ENCODE measurements at places on chromosomes 13 and 19.
A peak's percentile ranks its signal among the peaks of the same experiment; 100 is the strongest.

GRCh38 chr13:52361225-52361624, 44.7 kb downstream of the THSD1 start:
- no peaks in the 10 kb centered on the region for H3K4me1 ChIP-seq
- DNase-seq, result no peak
- H3K27ac ChIP-seq, result no peak overlapping the region

GRCh38 chr19:20840371-20840770, 64.3 kb downstream of the ZNF66 start:
- no peak for DNase-seq
- H3K36me3 ChIP-seq, result peaks cover 27% of the 10 kb centered on the region
- H3K4me1 ChIP-seq, result no peaks in the 10 kb centered on the region
- no peak overlapping the region for H3K27ac ChIP-seq

DNA sequence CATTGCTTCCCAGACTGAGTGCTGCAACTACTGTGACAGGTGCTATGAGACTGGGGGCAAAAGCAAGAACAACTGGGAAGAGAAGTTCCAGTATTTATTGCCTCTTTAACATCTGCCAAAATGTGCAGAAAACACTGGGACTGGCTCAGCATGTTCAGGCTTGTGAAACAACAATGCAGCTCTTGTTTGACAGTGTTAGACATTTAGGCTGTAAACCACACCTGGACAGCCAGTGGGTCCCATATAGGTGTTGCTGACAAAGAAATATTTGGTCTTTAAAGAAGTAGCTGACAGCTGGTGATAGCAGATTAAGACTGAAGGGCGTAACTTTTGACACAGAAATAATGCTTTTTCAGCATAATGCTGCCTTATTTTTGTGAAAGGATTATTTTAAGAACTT, 88.1 kb downstream of the STOML3 start:
- no peak overlapping the region for H3K4me3 ChIP-seq
- DNase-seq, result no peak
- no peaks in the 10 kb centered on the region for H3K4me1 ChIP-seq
- no peaks in the 10 kb centered on the region for H3K36me3 ChIP-seq
- H3K27me3 ChIP-seq, result no peaks in the 10 kb centered on the region
- H3K27ac ChIP-seq, result no peak overlapping the region

GRCh38 chr19:5718579-5719273, 1.2 kb downstream of the LONP1 start:
- H3K27me3 ChIP-seq, result no peaks in the 10 kb centered on the region
- H3K27ac ChIP-seq, result no peak overlapping the region
- DNase-seq, result no peak
- H3K4me3 ChIP-seq, result peak overlapping the region; percentile 97
- H3K4me1 ChIP-seq, result peaks cover 5% of the 10 kb centered on the region
- H3K36me3 ChIP-seq, result peaks cover 31% of the 10 kb centered on the region

GRCh38 chr13:110877737-110878258, 37.1 kb downstream of the ANKRD10 start:
- peaks cover 3% of the 10 kb centered on the region for H3K4me1 ChIP-seq
- peaks cover 8% of the 10 kb centered on the region for H3K36me3 ChIP-seq
- no peak overlapping the region for H3K27ac ChIP-seq
- H3K4me3 ChIP-seq, result no peak overlapping the region
- DNase-seq, result no peak

DNA sequence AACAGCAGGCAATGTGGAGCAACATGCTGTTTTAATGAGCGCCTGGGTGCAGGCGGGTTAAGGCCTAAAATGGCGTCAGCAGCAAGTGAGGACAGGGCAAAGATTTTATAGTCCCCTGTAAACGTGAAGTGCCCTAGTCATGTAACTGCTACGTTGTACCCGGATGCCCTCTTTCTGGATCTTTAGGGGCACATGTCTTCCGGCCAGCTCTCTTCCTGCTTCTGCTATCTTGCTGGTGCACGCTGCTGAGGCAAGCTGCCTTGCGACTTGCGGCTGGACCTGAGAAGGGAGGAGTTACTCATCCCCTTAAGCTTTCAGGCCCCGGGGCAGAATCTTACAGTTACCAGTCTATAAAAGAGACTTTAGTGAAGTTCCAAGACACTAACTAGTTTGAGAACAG, 303.6 kb upstream of the DACH1 start:
- no peaks in the 10 kb centered on the region for H3K4me1 ChIP-seq
- no peak for DNase-seq
- H3K4me3 ChIP-seq, result no peak overlapping the region
- no peaks in the 10 kb centered on the region for H3K27me3 ChIP-seq
- H3K36me3 ChIP-seq, result no peaks in the 10 kb centered on the region

GRCh38 chr13:53501387-53501786, 472.8 kb downstream of the OLFM4 start:
- DNase-seq, result no peak
- no peaks in the 10 kb centered on the region for H3K27me3 ChIP-seq
- peaks cover 6% of the 10 kb centered on the region for H3K4me1 ChIP-seq
- H3K27ac ChIP-seq, result no peak overlapping the region
- no peak overlapping the region for H3K4me3 ChIP-seq

DNA sequence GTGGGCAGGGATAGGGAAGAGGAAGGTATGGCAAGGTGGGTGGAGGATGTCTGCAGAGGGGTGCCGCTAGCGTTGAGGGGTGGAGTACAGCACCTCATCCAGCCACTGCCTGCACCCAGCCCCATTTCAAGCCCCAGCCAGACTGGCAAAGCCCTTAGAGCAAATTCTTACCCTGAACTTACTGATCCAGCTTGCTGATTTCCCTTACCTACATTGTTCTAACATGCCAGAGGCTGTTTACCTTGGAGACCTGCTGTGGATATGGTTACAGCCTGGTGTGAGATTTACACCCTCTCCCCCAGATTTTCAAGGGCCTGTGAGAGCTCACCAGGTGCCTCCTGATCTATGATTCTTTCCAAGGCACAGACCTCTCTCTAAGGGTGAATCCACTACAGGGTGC, 86.0 kb downstream of the ZNF726 start:
- H3K4me3 ChIP-seq, result no peak overlapping the region
- no peak overlapping the region for H3K27ac ChIP-seq
- no peak for DNase-seq
- no peaks in the 10 kb centered on the region for H3K27me3 ChIP-seq

- peak overlapping the region; percentile 11 for H3K4me3 ChIP-seq
- DNase-seq, result no peak
- no peaks in the 10 kb centered on the region for H3K36me3 ChIP-seq
- H3K27ac ChIP-seq, result no peak overlapping the region
- H3K4me1 ChIP-seq, result no peaks in the 10 kb centered on the region
These were observed 10.3 kb upstream of the KLK3 start for GRCh38 chr19:50844296-50844935.

DNA sequence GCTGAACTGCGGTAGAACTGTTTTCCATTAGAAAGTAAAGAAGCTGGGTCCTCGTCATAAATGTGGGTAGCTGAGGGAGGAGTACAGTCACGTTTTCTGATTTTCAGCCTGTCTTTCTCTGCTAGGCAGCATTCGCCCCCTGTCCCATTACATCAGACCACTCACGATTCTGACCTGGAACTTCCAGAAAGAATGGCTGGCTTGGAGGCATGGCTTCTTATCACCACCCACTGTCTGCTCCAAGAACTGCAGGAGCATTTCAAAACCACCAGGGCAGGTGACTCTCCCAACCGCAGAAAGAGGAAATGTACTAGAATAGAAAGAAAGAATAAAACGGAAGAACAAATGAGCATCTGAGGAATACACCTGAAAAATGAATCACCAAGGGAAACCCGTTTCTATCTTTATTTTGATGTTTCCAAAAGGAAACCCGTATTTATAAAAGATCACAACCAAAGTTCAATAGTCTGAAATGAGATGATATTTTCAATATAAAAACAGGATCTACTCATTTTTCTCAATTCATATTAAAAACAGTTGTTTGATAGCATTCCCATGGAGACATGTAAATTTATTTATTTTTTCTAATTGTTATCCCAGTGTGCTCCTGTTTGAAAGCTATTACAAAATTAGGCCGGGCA, 22.1 kb upstream of the POMP start:
- H3K4me3 ChIP-seq, result no peak overlapping the region
- no peaks in the 10 kb centered on the region for H3K36me3 ChIP-seq
- H3K27ac ChIP-seq, result no peak overlapping the region
- DNase-seq, result peak; percentile 38

DNA sequence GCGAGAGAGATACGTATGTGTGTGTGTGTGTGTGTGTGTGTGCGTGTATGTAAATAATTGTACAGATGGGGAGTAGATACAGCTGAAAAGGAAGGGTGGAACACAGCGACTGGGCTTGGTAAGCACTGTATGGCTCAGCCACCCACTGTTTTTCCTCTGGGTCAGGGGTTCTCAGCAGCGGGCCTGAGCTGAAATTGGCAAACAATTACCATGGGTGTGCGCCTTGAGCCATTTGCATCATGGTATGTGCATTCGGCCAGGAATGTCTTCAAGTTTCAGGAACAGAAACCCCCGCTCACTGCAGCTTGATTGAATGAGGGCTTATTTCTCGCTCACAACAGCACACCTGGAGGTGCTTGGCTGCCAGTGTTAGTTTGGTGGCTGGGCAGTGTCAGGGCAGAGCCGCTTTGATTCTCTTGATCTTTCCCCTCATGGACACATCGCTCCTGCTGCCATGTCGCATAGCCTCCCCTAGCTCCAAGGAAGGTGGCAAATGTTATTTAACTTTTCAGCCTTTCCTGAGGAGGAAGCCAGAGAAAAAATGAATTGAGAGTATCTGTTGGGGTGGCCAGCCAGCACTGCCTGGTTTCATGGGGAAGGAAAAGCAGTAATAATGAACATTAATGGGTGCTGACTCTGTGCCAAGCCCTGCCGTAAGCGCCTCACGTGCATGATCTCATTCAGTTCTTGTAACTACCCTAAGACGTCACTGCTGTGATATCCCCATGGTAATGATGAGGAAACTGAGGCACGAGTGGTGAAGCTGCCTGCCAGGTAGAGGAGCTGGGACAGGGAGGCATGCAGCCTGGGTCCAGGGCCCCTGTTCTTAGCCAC, 126.9 kb downstream of the SIPA1L3 start:
- DNase-seq, result no peak
- H3K36me3 ChIP-seq, result peaks cover 15% of the 10 kb centered on the region

GRCh38 chr13:58083064-58083463, 451.5 kb downstream of the PCDH17 start:
- no peaks in the 10 kb centered on the region for H3K27me3 ChIP-seq
- H3K4me3 ChIP-seq, result no peak overlapping the region
- peaks cover 4% of the 10 kb centered on the region for H3K4me1 ChIP-seq
- H3K36me3 ChIP-seq, result no peaks in the 10 kb centered on the region
- no peak overlapping the region for H3K27ac ChIP-seq
- DNase-seq, result no peak

DNA sequence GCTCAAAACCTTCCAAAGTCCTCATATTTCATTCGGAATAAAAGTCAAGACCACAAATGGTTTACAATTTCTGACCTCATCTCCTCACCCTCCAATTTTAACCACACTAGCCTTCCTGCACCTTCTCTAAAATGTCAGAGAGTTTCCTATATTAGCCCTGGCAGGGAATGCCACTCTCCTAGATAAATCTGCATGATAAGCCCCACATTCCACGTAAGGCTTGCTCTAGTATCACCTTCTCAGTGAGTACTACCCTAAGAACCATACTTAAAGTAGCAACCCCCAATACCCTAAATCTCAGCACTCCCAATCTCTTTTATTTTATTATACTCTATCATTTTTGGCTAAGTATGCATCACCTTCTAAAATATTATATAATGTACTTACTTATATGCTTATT, 100.5 kb upstream of the SLITRK5 start:
- no peak for DNase-seq
- H3K27me3 ChIP-seq, result no peaks in the 10 kb centered on the region
- no peaks in the 10 kb centered on the region for H3K36me3 ChIP-seq
- H3K4me1 ChIP-seq, result no peaks in the 10 kb centered on the region

DNA sequence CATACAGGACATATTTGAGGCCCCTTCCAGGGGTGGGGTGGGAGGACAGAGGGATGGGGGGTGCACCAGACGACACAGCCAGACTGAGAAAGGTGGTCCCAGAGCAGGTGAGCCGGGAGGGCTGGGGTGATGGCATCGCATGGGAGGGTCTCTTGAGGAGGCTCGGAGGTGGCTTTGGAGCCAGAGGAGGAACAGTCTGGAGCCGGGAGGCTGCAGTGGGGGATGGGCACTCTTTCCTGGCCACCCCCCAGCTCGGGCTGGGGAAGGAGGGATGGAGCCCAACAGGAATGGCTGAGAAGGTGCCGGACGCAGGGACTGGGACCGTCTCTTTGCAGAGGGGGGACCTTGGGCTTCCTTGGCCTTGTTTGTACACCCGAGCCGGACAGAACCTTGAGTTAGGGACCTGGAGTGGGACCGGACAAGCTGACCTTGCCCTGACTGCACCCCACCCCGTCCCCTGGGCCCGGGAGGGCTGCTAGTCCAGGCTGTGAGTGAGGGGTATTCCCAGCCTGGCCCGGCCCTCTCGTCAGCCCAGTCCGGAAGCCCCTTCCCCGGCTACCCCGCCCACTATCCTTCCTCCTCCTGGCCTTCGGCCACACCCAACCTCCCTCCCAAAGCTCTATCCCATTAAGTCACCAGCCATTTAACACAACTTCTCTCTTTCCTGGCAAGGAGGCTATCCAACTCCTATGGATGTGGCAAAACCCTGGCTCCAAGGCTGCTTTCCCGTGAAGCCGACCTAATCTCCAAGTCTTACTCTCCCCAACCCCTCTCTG, 816 bp upstream of the TBXA2R start:
- DNase-seq, result no peak
- H3K36me3 ChIP-seq, result peaks cover 6% of the 10 kb centered on the region
- peak overlapping the region; percentile 64 for H3K4me3 ChIP-seq
- H3K27me3 ChIP-seq, result peaks cover 3% of the 10 kb centered on the region

- H3K27me3 ChIP-seq, result no peaks in the 10 kb centered on the region
- no peak overlapping the region for H3K27ac ChIP-seq
- H3K36me3 ChIP-seq, result no peaks in the 10 kb centered on the region
- H3K4me1 ChIP-seq, result no peaks in the 10 kb centered on the region
- no peak for DNase-seq
These were observed 11.3 kb downstream of the FPR1 start for GRCh38 chr19:51740356-51740755.

- no peak overlapping the region for H3K27ac ChIP-seq
- H3K4me3 ChIP-seq, result no peak overlapping the region
- DNase-seq, result no peak
- H3K27me3 ChIP-seq, result no peaks in the 10 kb centered on the region
- H3K4me1 ChIP-seq, result no peaks in the 10 kb centered on the region
These were observed 490.0 kb upstream of the SGCG start for GRCh38 chr13:22690756-22691155.

DNA sequence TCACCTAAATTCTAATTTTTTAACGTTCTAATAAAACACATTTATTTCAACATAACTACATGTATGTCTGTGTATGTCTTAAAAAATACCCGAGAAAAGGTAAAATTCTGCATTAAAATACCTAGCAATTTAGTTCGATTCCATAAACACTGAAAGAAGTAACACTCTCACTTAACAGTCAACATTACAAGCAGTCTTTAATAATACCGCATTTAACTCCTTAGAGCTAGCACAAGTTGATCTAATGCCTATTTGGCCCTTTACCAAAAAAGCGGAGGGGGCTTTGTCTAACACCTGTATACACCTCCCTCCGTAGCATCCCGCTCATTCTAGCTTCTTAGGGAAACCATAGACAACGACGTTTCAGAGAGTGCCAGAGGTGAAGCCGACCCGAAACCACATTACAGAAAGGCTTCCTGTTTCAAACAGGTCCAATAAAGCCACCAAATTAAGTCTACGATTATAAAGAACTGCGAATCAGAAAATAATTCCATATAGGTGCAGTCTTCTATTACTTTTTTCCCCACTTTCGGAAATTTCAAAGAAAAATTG, 1.2 kb downstream of the SPART start:
- no peaks in the 10 kb centered on the region for H3K4me1 ChIP-seq
- H3K4me3 ChIP-seq, result peak overlapping the region; percentile 93
- no peaks in the 10 kb centered on the region for H3K27me3 ChIP-seq
- no peak for DNase-seq

- H3K36me3 ChIP-seq, result no peaks in the 10 kb centered on the region
- H3K27me3 ChIP-seq, result peaks cover 15% of the 10 kb centered on the region
- no peak for DNase-seq
- H3K4me1 ChIP-seq, result peaks cover 6% of the 10 kb centered on the region
- H3K27ac ChIP-seq, result peak overlapping the region; percentile 31
These were observed 8.3 kb downstream of the MAB21L1 start for GRCh38 chr13:35468195-35468594.

Measured in neuronal stem cell (in vitro differentiated cells).